ENCODE measurements at places on chromosomes 5 and 9. TPM values are rescaled to one million over a fixed set of nuclear protein-coding genes. Genes with fewer than 3 reads are reported as not detected.
A peak's percentile ranks its signal among the peaks of the same experiment; 100 is the strongest.

The TBC1D9B gene
- 162 TPM for total RNA-seq

- H3K4me3 ChIP-seq: no peak overlapping the region
- H3K27ac ChIP-seq: no peak overlapping the region
- no peak for DNase-seq
- peaks cover 3% of the 10 kb centered on the region for H3K27me3 ChIP-seq
Observed at GRCh38 chr9:109843641-109844040, 63.6 kb downstream of the PALM2AKAP2 start.

DNA sequence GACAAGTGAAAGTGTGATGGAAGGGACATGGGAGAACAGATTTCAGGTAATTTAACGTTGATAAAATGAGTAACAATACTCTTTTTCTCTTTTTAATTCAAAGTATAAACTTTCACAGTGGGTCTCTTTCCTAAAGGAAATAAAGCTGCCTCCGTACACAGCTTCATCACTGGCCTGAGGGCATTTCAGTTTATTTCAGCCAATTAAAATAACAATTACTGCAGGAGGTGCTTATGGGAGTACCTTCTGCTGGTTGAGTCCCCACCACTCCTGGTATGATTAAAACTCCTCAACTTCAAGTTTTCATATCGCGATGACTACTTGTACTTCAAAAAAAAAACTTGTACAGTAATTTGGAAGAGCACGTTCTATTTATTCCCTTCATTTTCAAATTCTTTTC lies 1845.9 kb downstream of the MAT2B start:
- no peak overlapping the region for H3K27ac ChIP-seq
- H3K27me3 ChIP-seq: no peaks in the 10 kb centered on the region
- no peak overlapping the region for H3K4me3 ChIP-seq

DNA sequence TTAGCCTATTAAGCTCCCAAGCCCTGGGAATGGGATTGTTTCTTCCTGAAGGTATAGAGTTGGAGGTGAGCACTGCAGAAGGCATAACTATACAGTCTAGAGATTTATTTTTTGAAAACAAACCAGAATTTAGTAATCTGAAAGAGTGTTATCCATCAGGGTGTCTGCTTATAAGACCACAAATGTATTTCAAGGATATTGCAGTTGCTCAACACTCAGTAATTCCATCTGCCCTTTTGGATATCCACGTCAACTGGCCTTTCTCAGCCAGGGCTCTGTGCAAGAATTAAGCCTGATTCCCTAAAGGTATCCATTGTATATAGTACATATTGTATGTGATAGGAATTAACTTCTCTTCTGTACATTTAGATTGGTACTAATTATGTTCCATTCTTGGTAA lies 15.0 kb upstream of the IL31RA start:
- H3K4me1 ChIP-seq: no peaks in the 10 kb centered on the region
- no peaks in the 10 kb centered on the region for H3K36me3 ChIP-seq
- no peak overlapping the region for H3K4me3 ChIP-seq
- no peak overlapping the region for H3K27ac ChIP-seq
- H3K27me3 ChIP-seq: no peaks in the 10 kb centered on the region

The MEGF10 gene
- not detected for total RNA-seq

- H3K27ac ChIP-seq: no peak overlapping the region
- no peaks in the 10 kb centered on the region for H3K36me3 ChIP-seq
- H3K27me3 ChIP-seq: no peaks in the 10 kb centered on the region
- H3K4me3 ChIP-seq: no peak overlapping the region
Observed at GRCh38 chr9:108534741-108535140, 321.0 kb downstream of the ACTL7B start.

DNA sequence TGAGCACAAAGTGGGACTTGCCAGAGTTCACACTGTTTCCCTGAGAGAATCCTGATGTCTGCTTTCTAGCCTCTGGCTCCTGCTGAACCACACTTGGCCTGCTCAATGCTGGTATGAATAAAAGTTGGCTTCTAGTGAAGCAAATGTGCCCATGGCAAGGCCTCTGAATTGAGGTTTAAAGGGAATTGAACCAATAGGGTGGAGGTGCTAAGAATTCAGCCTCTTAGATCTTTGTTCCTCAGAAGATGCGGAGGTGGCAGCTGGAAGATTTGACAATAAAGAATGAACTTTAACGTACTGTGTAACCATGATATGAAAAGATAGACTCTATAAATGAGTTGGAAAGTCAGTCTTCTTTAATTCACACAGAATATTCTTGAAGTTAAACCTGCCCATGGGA lies 57.2 kb downstream of the RASGRF2 start:
- no peak overlapping the region for H3K27ac ChIP-seq
- H3K4me3 ChIP-seq: no peak overlapping the region
- no peaks in the 10 kb centered on the region for H3K36me3 ChIP-seq
- peaks cover 18% of the 10 kb centered on the region for H3K4me1 ChIP-seq

DNA sequence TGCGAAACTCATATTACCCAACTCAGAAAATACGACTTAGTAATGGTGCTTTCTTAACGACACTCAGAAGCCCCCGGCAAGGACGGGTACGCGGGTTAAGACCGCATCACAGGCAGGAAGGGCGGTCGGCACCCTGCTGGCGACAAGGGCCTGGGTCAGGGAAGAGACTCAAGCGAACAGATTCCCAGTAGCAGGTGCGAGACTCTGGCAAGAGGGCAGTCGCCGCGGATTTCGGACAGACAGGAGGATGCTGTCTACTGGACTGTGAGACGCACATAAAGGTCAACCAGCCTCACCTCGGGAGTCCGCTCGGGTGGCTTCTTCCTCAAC lies 398 bp downstream of the RAPGEF6 start:
- peak; percentile 73 for DNase-seq
- peaks cover 6% of the 10 kb centered on the region for H3K4me1 ChIP-seq
- no peaks in the 10 kb centered on the region for H3K27me3 ChIP-seq
- peak overlapping the region; percentile 97 for H3K27ac ChIP-seq

All from MCF 10A (cell line).